ENCODE measurements at places on chromosomes 7 and 10.

GRCh38 chr7:2982831-2983230 is 60.8 kb downstream of the CARD11 start:
- peak; percentile 53 for DNase-seq

DNA sequence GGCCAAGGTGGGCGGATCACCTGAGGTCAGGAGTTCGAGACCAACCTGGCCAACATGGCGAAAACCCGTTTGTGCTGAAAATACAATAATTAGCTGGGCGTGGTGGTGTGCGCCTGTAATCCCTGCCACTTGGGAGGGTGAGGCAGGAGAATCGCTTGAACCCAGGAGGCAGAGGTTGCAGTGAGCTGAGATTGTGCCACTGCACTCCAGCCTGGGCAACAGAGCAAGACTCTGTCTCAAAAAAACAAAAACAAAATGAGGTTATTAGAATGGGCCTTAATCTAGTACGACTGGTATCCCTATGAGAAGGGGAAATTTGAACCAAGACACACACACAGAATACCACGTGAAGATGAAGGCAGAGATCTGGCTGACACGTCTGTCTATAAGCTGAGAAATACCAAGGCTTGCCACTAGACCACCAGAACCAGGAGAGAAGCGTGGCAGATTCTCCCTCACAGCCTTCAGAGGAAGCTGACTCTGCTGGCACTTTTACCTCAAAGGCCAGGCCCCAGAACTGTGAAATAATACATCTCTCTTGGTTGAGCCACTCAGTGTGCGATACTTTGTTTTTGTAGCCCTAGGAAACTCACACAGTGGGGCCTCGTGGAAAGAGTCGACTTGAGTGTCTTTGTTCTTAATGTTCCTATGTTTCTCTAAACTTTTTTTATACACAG is 59.6 kb downstream of the TMEM209 start:
- no peak for DNase-seq

DNA sequence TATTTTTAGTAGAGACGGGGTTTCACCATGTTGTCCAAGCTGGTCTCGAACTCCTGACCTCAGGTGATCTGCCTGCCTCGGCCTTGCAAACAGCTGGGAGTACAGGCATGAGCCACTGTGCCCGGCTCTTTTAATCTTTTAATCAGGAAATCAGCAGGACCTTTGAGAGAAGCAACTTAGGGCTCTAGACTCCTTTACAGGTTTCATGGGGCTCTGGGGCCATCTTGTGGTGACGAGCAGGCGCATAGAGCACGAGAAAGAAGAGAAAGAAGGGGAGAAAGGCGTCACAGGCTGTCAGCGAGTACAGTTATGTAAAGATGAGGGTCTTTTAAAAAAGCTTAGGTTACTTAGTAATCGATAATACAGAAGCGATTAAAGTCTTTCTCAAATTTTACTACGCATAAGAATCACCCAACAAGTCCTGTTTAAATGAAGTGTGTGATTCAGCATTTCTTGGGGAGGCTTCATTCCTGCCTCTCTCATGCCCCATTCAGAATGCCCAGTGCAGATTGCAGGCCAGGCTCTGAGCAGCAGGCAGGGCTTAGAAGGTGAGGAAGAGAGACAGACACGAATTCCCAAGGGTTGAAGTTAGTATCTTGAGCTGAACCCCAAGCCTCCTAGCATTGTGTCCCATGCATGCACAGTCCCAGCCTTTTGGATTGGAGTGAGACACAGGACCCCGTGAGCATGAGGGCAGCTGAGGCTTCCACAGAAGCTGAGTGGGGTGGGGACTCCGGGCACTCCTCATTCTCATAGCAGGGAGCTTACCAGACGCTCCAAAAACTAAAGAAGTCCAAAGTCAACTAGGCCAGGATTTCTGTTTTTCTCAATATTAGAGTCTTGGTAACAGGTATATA is 23.6 kb upstream of the PFKP start:
- DNase-seq: no peak

DNA sequence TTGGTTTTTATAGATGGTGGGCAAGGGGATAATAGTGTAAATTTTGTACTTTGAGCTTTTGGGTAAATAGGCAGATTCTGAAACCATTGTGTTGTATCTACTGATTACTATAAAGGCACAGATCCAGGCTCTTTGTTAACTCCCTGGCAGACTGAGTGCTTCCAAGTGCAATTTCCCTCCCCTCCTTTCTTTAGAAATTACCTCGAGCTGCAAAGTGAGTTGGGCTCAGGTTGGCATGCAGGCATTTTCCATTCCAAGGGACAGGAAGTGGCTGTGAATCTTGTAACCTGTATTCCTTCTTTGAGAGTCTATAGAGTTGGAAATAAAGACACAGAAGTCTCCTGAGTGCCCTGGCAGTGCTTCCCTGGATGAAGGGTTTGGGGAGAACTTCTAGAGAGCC is 494.2 kb upstream of the GALNT17 start:
- DNase-seq: no peak

DNA sequence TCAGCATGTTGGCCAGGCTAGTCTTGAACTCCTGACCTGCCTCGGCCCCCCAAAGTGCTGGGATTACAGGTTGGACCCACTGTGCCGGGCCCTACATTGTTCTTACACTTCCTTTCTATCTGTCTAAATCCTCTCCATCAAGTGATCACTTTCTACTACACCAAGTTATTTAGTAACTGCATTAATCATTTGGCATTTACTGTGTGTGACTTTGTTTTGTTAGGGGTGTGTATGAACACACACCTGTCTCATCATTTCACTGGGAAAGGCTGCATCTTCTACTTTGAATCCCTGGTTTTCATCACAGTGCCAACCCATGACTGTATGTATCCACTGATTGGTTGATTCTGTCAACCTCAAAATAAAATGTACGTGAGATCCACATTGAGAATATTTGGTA is 23.0 kb upstream of the CCDC71L start:
- DNase-seq: no peak

DNA sequence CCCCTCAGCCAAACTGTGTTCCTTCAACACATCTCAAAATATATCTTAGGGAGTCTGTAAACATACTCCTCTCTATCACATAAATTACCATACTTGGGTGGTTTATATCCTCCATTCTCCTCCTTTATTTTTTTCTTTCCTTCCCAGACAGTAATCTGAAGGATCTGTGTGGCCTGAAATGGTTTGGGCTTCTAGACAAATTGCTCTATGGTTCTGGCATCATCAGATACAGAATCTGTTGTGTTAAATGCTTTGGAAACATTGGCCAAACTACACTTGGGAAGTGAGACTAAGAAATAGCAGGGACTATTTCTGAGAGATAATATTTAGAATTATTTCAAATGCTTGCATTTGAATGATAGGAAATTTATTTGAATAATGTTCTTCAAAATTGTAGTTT is 353.0 kb upstream of the KCND2 start:
- no peak for DNase-seq

- no peak for DNase-seq
Observed at GRCh38 chr10:109962247-109962646, 38.9 kb upstream of the XPNPEP1 start.

GRCh38 chr7:97107192-97107800 is 10.2 kb upstream of the SDHAF3 start:
- no peak for DNase-seq

DNA sequence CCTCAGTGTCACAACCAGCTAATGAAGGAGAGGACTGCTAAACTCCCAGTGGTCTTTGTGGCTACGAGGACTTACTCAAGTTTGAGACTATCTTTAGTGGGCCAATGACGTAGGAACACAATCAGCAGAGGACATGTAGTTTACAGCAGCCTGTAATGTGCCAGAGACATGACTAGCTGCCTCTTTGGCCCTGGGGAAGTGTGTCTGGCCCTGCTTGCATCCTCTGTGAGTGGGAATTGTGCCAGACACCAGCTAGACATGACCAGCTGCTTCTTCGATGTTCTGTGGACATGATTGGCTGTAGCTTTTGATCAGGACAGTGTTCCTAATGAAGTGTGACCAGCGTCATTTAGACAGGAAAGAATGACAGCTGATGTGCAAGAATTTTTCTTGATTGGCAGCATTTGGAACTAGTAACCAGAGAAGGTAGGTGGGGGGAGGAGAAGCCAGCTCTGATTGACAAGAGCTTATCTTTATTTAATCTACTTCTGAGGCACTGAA is 141.7 kb downstream of the AUTS2 start:
- DNase-seq: no peak

DNA sequence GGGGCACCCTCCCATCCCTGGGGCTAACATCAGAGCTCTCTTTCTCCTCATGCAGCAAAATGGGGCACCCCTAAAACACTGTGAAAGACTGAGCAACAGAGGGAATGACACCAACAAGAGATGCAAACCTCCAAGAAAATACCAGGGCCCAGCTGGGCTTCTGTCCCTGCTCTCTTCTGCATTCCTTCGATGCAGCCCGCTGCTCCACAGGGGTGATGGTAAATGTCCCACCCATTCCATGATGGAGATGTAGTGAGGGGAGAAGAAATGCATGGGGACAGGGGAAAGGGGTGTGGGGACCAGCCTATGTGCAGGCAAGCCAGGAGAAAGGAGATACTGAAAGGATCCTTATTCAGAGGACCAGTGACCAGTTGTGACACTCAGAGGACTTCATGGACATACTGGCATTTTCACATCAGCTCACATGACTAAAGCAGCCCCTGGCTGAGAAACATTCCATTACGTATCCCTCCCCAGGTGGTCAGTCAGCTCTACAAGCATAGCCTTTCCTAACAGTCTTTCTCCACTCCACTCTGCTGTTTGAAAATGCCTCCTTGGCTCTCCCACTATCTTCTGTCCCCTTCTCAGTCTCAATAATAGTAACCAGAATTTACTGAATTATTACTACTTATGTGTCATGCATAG is 13.3 kb downstream of the SORBS1 start:
- DNase-seq: no peak

DNA sequence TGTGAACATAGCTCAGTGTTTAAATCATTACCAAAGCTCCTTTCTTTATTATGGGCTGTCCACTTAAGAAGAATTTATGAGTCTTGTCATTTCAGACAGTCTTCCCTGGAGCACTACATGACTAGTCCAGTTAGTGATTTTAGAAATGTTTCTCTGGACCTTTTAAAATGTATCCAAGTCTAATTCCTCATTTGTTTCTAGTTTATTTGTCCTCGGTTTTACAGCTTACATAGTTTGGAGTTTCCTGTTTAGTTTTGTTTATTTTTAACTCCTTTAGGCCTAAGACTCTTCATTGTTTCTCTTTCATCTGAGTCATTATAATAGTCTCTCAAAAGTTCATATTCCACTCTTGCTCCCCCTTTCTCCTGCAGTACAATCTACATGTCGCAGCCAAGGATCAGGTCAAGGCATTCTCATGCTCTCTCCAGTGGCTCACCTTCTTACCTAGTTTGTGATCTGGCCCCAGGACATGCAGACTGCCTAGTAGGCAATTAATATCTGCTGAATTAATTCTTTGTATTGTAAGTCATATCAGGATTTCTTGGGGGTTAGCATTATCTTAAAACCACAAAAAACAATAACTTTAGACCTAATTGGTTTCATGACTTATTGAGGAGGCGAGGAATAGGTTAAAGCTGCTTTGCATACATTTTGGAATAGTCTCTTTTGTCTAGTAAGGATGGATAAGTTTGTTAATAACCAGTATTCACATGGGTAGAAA is 93.8 kb downstream of the MAPK8 start:
- no peak for DNase-seq

GRCh38 chr10:29239569-29240472 is 49.0 kb upstream of the LYZL1 start:
- no peak for DNase-seq

GRCh38 chr7:28017372-28017771 is 163.2 kb downstream of the JAZF1 start:
- no peak for DNase-seq

DNA sequence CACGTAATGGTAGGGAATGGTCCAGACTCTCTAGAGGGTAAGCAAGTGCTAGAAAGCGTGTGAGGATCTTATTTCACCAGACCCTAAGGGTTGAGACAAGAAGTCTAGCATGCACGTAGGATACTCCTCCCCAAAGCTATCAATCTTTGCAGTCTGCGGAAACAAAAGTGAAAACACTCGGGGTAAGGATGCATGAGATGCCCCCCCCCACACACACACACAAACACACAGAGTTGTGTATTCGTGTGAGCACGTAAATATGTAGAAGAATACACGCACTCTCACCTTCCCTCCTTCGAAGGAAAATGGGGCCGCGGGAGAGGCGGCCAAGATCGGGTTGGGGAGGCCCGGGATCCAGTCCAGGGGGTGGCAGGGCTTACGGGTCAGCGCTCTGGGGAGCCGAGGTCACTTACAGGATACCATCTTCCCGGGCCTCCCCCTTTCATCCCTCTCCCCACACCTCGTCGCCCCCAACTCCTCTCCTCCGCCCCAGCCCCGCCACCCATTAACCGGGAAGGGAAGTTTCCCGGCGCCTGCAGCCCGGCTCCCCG is 455 bp downstream of the CUL2 start:
- no peak for DNase-seq

DNA sequence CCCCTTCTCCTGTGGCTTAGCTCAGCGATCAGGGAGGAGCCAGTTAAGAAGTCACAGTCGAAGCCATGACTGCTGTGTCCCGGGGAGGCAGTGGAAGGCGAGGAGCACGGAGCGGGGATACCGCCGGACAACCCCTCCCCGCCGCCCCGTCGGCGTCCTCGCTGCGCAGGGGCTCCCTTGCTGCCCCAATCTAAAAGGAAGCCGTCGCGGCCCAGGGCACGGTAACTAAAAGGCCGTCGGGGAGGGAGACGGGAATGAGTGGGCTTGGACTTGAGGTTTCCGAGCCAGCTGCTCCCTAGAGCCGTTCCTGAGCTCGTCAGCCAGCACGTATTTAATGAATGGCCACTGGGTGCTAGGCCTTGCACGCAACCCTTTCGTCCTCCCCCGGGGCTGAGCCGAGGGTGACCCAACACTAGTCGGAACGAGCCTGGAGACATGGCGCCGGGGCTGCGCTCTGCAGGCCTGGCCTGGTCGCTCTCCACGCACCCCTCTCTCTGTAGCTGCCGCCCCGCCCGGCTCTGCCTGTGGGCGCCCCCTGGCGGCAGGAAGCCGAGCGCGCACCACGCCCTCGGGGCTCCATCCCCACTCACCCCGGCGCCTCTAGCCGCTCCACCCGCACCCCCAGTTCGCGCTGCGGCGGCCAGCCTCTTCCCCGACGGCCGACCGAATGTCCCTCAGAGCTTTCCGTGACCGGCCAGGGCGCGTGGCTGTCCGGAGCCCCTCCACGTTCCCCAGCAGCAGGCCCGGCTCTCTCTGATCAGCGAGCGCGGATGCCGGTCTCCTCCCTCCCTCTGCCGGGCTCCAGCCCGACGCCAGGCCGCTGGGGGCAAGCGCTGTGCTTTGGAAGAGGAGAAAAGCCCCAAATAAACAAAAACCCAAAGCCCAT is 29.3 kb upstream of the KCNK18 start:
- peak; percentile 46 for DNase-seq

DNA sequence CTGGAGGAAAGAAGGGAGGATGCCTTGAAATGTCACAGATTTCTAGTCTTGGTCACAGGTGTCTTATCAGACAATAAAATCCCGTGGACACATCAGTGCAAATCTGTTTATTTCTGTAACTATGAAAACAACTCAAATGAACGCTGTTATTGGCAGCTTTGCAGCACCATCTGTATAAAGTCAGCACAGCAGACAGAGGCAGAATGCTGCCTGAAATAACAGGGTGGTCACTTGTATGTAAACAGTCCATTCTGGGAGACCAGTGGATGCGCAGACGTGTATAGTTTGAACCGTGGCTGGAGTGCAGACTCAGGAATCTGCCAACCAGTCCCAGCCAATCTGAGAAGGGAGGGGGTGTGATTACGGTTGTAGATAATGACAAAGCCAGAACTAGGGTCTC is 54.8 kb downstream of the SEC23IP start:
- no peak for DNase-seq

GRCh38 chr7:139231513-139232376 is 708 bp downstream of the UBN2 start:
- no peak for DNase-seq
